ENCODE measurements at places on chromosomes 5 and 9. TPM values are rescaled to one million over a fixed set of nuclear protein-coding genes. Genes with fewer than 3 reads are reported as not detected.

Gene DNLZ
- total RNA-seq = 10.7 TPM

Gene BHMT
- not detected for total RNA-seq

Gene TAF11L10
- not detected for total RNA-seq

Gene MYORG
- total RNA-seq = 0.43 TPM

Gene NME5
- 1.6 TPM for total RNA-seq

Gene BHMT2
- total RNA-seq = 3.4 TPM

Gene PCDHGA1
- total RNA-seq = 1.1 TPM

Gene C9
- 0.18 TPM for total RNA-seq

Gene LCN15
- total RNA-seq = not detected

Gene ENTREP1
- total RNA-seq = not detected

Gene FBXO10
- 9.2 TPM for total RNA-seq

Gene JAKMIP2
- 0.57 TPM for total RNA-seq

Gene RALGDS
- 25.2 TPM for total RNA-seq

Gene NXNL2
- total RNA-seq = 1.0 TPM

Gene UBLCP1
- total RNA-seq = 11.7 TPM

Gene PAPPA
- total RNA-seq = 209 TPM

Gene PARP8
- total RNA-seq = 17.9 TPM

Gene RBM22
- total RNA-seq = 15.2 TPM

Data from smooth muscle cell of bladder (primary cell).